Neural progenitor cell (in vitro differentiated cells): ENCODE measurements at places on chromosomes 1 and 21. TPM values are rescaled to one million over a fixed set of nuclear protein-coding genes. Genes with fewer than 3 reads are reported as not detected.

SWT1 gene
- total RNA-seq: 9.1 and 12.4 TPM in 2 replicates

ADAMTSL4 gene
- total RNA-seq: not detected in 2 replicates

GJB5 gene
- total RNA-seq: not detected in 2 replicates

DNA sequence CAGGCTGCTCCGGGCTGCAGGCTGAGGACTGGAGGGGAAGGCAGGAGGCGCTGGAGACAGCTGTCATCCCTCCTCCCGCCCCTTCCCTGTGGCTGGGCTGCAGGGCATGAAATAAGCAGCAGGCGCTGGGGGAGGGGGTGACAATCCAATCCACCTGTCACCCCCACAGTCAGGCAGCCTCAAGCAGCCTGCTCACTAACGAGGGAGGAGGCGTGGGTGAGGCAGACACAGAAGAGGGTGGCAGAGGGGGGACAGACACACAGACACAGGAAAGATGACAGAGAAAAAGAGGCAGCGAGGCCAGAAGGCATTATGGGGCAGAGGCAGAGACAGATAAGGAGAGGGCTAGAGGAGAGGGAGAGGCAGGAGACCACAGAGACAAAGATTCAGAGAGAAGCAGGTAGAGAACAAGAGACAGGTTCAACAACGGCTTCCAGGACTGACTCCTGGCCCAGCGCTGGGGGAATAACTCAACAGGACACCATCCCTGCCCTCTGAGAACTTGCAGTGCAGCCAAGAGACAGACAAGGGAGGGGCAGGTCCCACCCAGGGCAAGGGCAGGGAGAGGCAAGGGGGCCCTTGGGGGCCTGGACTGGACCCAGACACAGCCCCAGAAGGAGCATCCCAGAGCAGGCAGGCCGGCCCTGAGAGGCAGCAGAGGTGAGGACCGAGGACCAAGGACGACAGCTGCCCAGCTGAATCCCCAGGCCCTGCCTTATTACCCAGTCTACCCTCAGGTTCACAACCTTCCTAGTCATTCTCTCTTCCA lies 11.2 kb downstream of the MEF2D start:
- DNase-seq: peak; percentile 77

DNA sequence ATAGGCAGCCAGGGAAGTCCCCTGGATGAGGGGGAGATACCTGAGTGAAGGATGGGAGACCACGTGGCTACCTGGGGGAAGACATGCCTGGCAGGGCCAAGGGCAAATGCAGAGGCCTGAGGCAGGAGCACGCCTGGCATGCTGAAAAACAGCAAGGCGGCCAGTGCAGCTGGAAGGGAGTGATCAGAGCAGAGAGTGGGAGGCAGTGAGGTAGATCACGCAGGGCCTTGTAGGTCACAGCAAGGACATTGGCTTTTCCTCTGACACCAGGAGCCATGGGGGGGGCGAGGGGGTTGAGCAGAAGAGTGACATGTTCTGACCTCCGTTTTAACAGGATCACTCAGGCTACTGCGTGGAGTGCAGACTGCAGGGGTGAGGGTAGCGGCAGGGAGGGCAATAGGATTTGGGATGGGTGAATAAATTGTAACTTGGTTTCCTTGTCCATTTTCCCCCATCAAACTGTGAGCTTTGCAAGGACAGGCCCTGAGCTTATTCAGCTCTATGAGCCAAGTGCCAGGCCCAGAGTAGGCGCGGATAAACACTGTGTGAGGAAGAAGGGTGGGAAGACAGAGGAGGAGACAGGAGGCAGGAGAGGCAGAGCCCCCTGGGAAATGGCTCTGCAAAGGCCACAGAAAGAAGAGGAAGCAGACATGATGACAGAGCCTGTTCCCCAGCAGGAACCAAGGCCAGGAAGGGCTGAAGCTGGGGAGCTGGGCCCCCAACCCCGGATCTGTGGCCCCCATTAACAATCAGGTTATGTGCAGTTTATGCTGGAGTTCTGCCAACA lies 16.6 kb downstream of the IFI6 start:
- peak; percentile 20 for DNase-seq

- DNase-seq: no peak
These were observed 11.3 kb downstream of the MFAP2 start for GRCh38 chr1:16969057-16969611.

DNA sequence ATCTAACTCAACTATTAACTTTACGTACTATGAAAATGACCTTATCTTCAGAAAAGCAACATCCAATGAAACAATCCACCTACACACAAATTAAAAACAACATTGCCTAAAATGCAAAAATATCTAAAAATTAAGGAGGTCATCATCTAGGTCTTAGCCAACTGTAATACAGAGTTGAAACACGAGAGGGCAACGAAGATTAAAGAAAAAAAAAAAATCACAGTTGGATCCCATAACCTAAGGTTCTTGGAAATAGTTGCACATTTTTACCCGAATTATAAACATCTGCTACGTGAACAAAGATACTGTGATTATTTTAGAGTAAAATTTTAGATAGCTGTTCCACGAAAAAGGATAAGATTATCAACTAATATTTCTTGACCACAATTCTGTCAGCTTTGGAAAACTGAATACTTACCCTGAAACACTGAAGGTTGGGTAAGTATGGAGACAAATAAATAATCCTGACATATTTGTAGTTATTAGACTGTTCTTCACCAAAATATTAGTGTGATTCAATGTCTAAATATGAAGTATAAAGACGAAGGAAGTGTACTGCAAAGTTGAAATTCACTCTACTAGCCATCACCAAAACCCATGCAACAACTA lies 88.0 kb upstream of the AK4 start:
- DNase-seq: peak; percentile 7

GRCh38 chr1:53929246-53929960 lies 16.1 kb downstream of the IFT25 start:
- no peak for DNase-seq

DNA sequence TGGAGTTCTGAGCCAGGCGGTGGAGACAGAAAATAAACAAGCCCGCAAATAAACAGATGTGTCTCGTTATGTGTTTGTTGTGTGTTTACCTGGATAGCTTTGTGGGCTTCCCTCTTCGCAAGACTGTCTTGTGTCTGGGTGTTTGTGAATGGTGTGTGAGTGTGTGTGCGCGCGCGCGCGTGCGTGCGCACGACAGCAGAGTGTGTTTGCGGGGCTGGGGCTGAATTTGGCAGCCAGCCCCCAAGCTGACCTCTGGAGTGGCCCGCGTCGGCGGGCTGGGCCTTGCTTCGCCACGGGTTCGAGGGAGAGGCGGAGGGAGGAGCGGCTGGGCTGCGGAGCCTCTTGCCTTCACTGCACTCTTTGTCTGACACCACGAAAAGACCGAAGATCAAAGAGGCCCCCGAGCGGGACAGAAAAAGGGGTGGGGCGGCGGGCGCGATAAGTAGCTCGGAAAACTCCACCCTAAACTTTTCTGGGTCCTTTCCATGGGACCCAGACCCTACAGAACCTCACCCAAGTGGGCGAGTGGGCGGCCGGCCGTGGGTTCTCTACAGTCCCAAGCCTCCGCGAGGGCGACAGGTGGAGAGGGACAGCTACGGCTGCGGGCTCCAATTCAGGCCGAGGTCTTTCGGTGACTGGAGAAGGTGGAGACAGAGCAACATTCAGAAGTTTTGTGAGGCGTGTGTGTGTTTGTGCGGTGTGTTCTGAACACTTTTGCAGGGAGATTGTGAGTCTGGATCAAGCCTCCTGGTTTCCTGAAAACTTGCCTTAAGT lies 14.5 kb downstream of the PAX7 start:
- peak; percentile 85 for DNase-seq

DNA sequence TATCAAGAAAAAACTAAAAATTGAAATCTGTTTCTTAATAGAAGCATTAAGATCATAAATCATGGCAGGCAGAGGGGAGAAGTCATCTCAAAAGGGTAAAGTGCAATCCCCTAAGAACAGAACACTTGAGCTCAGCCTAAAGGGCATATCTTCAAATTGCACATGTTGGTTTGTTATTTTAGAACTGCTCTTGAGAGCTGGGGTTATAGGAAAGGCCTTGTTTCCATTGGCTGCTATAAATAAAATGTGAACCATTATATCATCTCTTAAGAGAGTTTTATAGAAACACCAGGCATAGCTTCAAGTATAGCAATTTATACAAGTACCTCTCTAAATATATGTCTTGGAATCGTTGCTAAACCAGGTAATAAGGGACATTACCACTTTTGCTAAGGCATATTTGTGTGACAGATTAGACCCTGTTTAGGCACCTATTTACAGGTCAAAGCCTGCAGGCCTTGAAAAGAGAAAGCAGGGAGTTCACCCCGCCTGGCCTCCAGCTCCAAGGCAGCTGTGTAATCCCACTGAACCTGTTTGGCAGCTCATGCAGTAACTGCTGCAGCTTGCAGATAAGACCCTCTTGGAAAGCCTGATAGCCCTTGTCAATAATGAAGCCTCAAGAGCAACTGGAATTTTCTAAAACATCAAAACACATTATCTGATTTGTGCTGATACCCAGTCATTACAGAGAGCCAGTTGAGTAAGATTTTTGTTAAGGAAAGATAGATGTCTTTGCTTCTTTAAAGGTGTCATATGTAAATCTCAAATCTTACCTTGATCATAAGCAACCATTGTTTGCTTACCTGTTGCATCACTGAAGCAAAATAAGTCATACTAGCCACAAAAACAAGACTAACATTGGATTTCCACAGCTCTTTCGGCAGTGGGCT lies 24.2 kb upstream of the SYDE2 start:
- DNase-seq: peak; percentile 60

GRCh38 chr1:36401602-36402503 lies 4.1 kb upstream of the LSM10 start:
- no peak for DNase-seq

GRCh38 chr1:50873458-50874187 lies 86.4 kb downstream of the FAF1 start:
- DNase-seq: peak; percentile 77

DNA sequence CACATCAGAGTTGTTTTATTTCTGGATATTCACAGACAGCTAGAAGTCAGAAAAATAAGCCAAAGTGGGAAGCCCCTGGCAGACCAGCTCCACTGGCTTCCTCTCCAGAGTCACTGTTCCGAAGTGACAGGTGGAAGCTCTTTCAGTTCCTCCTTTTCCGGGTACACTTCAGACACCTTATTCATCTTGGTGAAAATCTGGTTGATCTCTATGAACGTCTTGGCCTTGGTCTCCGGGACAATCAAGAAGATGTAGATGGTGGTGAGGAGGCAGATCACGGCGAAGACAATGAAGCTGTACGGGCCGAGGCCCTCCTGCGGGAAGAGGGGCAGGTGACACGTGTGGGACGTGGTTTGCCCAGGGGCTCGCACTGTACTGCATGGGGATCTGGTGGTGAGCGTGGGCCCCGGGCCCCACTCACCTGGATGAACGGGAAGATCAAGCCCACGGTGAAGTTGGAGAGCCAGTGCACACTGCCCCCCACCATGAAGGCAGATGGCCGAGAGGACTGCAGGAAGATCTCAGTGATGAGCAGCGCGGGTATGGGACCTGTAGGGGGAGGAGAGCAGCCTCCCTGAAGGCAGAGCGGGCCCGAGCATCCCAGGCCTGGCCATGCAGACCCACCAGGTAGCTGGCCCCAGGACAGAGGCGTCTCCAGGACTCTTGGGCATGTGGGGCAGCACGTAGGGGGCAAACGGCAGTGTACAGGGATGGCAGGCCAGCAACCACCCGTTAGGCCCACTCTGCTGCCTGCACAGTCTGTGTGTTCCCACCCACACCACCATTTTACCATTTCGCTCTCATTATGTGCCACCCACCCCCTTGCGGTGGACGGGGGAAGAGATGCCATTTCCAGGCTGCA lies 11.5 kb upstream of the SLC2A7 start:
- no peak for DNase-seq

GRCh38 chr1:166905136-166905535 lies 29.1 kb upstream of the TADA1 start:
- DNase-seq: no peak

DNA sequence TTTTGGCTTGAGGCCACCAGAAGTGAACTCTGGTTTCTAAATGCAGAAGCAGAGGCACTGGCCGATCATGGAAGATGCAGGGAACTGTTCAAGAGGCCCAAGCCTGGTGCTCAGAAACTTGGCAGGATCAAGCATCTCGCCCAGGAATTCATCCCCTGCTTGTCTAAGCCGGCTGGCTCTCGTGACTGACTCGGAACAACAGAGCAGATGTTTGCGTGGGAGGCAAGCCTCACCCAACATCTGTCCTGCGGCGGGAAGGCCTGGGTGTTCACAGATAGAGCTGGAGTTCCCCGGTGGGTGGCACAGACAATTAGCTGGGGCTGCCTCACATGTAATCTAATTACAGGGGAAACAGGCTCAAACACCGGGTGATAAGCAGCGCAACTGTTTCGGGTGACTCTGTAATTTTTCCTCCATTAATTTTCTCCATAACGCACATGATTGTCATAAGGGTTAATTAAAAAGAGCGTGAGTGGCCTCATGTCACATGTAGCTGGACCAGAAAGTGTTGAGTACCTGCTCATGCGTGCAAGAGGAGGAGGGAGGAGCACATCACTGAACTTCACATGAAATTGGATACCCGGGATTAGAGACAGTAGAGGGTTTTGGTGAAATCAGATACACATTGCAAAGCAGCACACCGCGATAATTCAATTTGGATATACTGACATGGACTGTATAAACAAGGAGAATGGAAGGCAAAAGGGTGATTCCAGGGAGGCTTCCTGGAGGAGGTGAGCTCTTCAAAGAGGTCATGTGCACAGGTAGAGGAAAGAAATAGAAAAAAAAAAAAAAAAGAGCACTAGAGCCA lies 180.0 kb downstream of the ETS2 start:
- DNase-seq: no peak

DNA sequence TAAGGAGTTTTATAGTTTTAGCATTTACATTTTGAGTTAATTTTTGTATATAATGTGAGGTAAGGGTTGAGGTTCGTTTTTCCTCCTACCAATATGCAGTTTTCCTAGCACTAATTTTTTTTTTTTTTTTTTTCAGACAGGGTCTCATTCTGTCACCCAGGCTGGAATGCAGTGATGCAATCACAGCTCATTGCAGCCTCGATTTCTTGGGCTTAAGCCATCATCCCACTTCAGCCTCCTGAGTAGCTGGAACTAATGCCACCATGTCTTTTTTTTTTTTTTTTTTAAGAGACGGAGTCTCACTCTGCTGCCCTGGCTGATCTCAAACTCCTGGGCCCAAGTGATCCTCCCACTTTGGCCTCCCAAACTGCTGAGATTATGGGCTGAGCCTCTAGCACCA lies 2.5 kb upstream of the UBASH3A start:
- no peak for DNase-seq

- DNase-seq: no peak
These were observed 27.3 kb upstream of the CD84 start for GRCh38 chr1:160606611-160607010.

DNA sequence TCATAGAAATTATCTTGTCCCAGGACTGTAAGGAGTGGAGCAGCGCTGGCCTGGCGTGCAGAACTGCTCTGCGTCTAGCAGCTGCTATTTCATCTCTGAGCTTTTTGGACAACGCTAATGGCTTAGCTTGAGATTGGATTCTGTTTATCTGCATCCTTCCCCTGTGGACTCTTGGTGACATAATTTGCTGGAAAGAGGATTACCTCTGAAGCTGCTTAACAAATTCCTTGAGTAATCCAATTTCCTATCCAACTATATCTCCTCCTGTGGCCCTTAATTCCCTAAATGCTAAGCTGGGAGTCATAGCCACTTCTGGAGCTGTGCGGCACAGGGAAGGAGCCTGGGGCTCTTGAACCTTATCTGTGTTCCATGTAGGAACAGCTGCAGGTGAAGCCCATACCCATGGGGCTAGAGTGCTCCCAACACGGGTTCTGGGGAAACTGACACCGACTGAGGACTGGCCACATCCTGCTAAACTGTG lies 43.2 kb downstream of the IL6R start:
- peak; percentile 36 for DNase-seq
